ENCODE measurements at places on chromosomes 4 and X.

DNA sequence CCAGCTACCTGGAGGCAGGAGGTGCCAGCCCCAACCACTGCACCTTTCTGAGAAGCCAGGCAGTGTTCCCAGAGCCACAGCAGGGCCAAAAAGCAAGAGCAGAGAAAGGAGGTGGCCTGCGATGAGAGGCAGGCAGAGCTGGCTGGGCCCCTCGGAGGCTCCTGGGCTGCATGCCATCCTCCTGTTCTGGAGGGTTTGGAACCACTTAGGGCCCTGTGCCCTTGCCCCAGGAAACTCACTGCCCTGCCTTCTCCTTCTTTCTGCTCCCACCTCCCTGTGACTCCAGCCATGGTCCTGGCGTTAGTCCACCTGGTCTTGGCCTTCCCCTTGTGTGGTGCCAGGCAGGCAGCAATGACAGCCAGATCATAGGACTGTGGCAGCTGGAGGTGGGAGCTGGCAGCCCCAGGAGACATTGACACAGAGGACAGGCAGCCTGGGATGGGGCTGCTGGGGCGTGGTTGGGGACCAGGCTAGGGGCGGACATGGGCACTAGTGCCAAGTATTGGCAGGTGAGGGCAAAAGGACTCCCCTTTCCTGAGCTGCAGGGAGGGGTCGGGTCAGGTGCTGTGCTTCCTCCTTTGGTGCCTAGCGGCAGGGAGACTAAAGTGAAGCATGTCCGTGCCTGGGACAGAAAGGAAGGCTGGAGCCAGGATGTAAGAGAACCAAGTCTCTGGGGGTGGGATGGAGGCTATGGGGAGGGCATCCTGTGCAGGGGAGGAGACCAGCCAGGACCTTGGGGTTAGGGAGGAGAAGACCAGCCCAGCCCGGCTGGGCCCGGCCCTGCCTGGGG lies 1.4 kb downstream of the APLN start:
- H3K27ac ChIP-seq = no peak overlapping the region
- no peak for DNase-seq
- H3K27me3 ChIP-seq = no peaks in the 10 kb centered on the region
- peaks cover 6% of the 10 kb centered on the region for H3K4me1 ChIP-seq

- no peak overlapping the region for H3K27ac ChIP-seq
- H3K4me1 ChIP-seq = no peaks in the 10 kb centered on the region
- no peaks in the 10 kb centered on the region for H3K27me3 ChIP-seq
- H3K4me3 ChIP-seq = no peak overlapping the region
- peaks cover 7% of the 10 kb centered on the region for H3K36me3 ChIP-seq
Observed at GRCh38 chr4:129394635-129395034, 298.7 kb downstream of the C4orf33 start.

GRCh38 chr4:184019076-184019475 lies 114.0 kb downstream of the STOX2 start:
- H3K27me3 ChIP-seq = peaks cover 3% of the 10 kb centered on the region
- no peak overlapping the region for H3K27ac ChIP-seq
- H3K4me1 ChIP-seq = no peaks in the 10 kb centered on the region
- H3K36me3 ChIP-seq = no peaks in the 10 kb centered on the region
- DNase-seq = no peak

GRCh38 chrX:867502-867901 lies 236.9 kb downstream of the SHOX start:
- no peak overlapping the region for H3K27ac ChIP-seq
- H3K4me1 ChIP-seq = no peaks in the 10 kb centered on the region
- no peak overlapping the region for H3K4me3 ChIP-seq
- no peaks in the 10 kb centered on the region for H3K36me3 ChIP-seq
- H3K27me3 ChIP-seq = no peaks in the 10 kb centered on the region
- DNase-seq = no peak

DNA sequence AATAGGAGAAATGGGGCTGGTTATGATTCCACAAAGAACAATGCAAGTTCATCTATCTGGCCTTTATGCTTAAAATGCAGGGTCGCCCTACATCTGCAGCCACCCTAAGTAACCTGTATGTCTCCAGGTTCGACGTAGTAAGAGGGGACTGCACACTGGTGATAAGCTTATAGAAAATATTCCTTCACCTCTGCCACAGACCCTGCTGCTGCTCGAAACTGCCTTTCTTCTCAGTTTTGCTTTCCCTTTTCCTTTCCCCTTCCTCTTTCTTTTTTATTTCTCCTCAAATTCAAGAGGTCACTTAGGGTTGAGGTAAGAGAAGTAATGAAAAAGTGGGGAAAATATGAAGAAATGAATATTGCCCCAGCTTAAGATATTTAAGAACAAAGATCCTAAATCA lies 123.5 kb downstream of the DCHS2 start:
- DNase-seq = no peak
- H3K4me1 ChIP-seq = no peaks in the 10 kb centered on the region
- peaks cover 18% of the 10 kb centered on the region for H3K27me3 ChIP-seq
- H3K36me3 ChIP-seq = no peaks in the 10 kb centered on the region
